ENCODE measurements at places on chromosomes 12 and 14.

DNA sequence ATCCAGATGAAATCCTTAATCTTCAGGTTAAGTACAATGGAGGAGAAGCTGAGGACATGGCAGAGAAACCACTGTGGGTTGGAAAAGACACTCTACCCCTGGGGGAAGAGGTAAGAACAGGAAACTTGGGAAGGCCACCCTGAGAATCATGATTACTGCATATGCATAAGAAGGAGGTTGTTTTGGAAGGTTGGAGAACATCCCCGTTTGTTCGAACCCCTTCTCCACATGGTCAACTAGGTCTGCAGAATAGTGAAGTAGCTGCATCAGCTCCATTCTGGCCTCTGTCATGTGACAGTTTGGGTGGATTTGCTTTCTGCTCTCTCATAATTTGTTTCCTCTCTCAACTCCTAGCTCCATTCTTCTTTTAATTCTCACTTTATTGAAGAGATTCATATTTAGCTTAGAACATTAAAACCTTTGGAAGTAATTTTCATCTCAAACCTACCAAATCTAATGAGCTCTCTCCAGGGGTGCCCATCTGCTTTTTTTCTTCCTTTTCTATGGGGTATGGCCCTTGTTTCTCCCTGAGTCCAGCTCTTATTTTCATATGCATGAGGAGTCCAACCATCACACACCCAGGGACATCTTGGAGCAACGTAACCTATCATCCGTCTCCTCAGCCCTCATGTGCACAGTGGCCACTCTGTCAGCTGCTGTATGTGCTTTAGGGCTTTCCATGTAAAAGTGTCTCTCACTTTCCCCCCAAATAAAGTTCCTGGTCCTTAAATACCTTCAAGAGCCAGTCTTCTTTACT, 820.3 kb downstream of the TMEM121 start:
- DNase-seq, result no peak

- DNase-seq, result no peak
Observed at GRCh38 chr14:97361958-97362357, 564.8 kb downstream of the VRK1 start.

DNA sequence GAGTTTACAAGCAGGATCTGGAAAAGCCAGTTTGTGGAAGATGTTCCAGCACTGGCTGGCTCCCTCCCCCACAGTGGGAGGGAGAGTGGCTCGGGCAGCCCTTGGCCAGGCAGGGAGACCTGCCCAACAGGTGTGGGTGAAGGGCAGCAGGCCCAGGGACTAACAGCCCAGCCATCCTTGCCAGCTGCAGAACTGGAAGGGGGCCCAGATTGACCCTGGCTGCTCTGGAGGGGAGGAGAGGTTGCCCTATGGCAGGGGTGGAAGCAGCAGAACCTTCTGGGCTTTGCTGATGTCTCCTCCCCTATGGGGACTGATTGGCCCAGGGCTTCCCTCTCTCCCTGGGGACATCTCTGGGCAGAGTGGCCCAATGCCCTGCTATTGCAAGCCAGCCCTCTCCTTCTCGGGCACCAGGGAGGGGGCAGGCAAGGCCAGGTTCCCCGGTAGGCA, 20.5 kb downstream of the IRF2BPL start:
- no peak for DNase-seq

DNA sequence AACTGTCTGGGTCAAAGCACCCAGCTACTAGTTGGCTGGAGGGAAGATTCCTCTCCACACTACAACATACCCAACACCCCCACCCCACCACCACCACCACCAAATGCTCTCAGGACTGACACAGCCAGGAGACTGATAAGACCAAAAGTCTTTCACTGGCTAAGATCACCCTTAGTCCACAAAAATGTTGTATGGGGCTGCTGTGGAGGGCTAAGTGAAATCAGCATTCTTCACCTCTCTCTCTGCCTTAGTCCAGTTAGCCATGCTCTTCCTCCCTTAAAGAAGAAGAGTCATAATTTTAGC, 106.2 kb downstream of the NUAK1 start:
- no peak for DNase-seq

DNA sequence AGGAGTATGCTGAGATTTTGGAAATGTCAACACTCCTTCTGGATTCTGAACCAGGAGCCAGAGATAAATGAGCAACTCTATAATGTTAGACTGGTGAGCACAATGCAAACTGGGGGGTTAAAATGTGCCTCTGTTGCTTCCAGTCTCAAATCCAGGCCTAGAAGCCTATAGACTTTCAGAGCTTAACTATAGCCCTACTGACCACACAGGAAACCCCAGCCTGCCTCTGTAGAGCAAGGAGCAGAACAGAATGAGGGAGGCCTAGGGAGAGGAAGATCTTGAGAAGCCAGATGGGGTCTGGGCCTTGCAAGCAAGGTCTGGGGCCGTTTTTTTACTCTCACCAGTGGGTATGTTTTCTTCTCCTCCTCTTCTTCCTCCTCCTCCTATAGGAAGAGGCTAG, 225.4 kb upstream of the KITLG start:
- DNase-seq, result peak; percentile 81

GRCh38 chr14:36820111-36820709, 158.6 kb downstream of the PAX9 start:
- DNase-seq, result no peak

DNA sequence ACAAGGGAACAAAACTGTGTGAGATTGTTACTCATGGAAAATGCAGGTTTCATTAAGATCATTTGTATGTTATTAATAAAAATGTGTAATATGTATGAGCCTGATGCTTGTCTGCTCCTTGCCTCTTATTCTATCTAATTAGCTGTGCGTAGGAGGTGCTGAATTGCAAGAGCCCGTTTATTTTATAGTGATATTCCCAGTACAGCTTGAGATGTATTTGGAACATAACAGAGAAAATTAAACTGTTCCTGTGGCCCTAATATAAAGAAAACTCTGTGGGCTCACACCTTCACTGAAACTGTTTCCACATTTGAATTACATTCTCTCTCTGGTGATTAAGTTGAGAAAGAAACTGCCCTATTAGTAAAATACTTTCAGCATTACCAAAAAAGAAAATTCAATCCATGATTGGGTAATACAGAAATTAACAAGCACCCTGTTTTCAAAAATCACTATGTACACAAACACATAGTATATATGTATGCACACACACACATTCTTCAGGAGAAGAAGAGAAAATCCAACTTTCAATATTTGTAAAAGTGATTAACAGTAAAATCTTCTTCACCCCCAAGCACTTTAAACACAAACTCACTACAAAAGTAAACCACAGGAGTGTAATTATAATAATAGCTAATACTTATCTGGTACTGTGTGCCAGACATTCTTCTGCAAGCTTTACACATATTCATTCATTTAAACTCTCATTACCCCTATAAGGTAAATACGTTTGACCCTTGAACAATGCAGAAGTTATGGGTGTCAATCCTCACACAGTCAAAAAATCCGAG, 233.2 kb downstream of the PHLDA1 start:
- no peak for DNase-seq

DNA sequence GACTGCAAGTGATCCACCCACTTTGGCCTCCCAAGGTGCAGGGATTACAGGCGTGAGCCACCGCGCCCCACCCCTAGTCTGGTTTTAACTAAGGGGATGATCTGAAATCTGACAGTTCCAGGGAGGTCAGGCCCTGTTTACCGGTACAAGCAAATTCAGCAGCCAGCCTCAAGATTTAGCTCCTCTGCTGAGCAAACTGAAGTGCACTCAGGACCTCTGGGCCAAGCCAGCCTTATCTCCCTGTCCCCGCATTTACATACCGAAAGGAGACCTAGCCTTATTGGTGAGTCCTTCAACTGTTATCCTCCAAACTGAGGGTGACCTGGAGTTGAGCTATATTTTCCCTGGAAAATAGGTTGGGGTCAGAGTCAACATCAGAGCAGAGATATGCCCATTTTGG, 835 bp upstream of the ABHD4 start:
- DNase-seq, result no peak

GRCh38 chr12:3055026-3055703, 22.0 kb upstream of the TSPAN9 start:
- DNase-seq, result no peak

- no peak for DNase-seq
Observed at GRCh38 chr12:107822356-107822755, 47.9 kb downstream of the ASCL4 start.

Data from GDM1 (cell line).